ENCODE measurements at places on chromosomes 16 and 17.
A peak's percentile ranks its signal among the peaks of the same experiment; 100 is the strongest.

GRCh38 chr17:46925185-46925868 lies 2.4 kb downstream of the GOSR2 start:
- no peak for DNase-seq

- DNase-seq = no peak
Observed at GRCh38 chr17:33262266-33263123, 30.6 kb downstream of the ASIC2 start.

GRCh38 chr16:86580791-86581170 lies 2.4 kb downstream of the FOXL1 start:
- DNase-seq = no peak

DNA sequence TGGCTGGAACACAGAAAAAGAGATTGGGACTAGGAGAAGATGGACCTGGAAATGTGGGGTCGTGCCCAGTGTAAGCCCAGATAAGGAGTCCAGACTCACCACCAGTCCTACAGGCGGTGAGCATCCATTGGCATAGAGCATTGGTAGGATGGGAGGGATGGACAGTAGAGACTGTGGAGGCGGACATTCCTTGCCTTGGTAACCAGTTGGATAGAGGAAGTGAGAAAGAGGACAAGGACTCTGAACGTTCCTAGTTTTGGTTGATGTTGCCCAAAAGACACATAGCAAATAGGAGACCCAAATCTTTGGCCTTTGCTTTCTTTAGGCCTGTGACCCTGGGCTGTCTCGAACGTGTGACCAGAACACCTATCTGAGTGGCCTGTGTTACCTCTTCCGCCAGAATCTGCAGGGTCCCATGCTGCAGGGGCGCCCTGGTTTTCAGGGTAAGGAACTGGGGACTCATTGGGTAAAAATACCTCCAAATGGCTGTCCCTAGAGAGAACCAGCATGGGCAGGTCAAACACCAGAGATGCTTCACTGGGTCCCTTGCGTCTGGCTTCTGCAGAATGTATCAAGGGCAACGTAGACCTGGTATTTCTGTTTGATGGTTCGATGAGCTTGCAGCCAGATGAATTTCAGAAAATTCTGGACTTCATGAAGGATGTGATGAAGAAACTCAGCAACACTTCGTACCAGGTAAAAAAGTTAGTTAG lies 6.4 kb downstream of the ITGAL start:
- DNase-seq = no peak

GRCh38 chr17:27352448-27353032 lies 58.6 kb downstream of the WSB1 start:
- no peak for DNase-seq

GRCh38 chr17:65978871-65979270 lies 213.1 kb downstream of the CEP112 start:
- peak; percentile 36 for DNase-seq

DNA sequence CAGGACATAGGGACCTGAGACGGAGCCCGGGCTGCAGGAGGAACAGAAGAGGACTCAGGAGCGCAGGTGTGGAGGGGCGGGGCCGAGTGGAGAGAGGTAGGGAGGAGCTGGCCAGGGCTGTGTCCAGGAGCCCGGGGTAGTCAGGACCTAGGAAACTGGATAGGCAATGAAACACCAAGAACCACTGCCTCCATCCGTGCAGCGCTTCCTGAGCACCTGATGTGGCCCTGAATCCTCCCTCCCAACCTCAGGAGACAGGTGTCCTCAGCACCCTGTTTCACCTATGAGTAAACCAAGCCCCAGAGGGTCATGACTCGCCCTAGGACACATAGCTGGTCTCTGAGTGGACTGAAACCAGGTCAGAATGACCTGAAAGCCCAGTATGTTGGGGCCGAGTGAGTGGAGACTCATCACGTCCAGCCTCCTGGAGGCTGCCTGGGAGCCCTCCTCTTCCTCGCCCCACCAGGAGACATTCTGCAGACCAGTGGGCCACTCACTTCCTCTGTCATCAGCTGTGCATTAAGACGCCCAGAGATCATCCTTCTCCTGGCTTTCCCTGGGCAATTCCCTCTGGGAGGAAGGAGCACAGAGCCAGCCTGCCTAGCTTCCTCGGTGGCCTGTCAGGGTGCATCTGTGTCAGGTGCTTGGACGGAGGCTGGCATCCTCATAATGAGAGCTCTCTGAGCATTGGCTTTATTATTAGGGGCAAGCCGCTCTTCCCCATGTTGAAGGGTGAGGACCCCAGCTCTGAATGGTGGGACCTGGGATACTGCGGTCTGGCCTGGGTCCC lies 72.8 kb downstream of the SCNN1B start:
- no peak for DNase-seq

- DNase-seq = no peak
Observed at GRCh38 chr17:1047177-1047878, 50.4 kb downstream of the TIMM22 start.

DNA sequence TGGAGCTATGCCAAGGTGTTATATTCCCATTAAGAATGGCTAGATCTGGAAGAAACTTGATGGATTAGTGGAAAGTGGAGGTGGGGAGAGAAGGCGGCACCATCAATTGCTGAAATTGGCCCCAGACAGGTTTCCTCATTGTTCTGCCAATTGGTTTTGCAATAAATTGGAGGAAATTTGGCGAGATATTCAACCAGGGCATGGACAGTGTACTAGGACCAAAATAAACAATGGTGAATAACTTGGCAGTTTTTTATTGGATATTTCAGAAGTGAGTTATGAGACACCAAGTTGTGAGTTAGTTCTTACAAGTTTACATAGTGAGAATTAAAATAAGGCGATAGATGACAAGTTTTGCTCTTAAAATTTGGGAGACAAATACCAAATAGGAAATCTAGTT lies 41.1 kb upstream of the SOX9 start:
- no peak for DNase-seq

GRCh38 chr17:41308251-41308917 lies 725 bp downstream of the KRTAP16-1 start:
- peak; percentile 72 for DNase-seq

DNA sequence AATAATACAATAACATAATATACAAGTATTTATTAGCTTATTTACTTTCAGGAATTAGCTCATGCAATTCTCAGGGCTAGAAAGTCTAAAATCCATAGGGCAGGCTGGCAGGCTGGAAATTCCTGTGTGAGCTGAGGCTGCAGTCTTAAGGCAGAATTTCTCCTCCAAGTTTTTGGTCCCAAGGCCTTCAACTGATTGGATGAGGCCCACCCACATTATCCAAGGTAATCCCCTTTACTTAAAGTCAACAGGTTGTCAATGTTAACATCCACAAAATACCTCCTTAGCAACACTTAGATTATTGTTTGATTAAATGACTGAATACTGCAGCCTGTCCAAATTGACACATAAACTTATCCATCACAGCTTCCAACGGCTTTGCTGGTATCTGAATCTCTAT lies 32.9 kb upstream of the SOX9 start:
- no peak for DNase-seq

DNA sequence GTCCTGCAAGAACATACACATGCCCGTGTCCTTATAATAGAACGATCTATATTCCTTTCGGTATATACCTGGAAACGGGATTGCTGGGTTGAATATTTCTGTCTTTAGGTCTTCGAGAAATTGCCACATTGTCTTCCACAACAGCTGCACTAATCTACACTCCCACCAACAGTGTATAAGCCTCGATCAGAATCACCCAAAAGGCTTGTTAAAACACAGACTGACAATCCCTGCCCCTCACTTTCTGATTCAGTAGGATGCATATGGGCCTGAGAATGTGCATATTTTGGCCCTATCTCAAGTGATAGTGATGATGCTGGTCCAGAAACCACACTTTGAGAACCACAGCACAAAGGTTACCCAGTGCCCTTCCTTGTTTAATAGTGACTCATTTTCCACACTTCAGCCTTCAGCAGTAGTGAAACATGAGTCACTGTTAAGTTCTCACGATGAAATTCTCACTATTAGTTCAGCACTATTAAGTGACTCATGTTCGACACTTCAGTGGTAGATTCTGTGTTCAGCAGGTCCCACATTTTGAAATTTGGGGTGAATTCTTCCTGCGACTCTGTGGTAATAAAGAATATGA lies 215.6 kb downstream of the GRIN2A start:
- DNase-seq = no peak

GRCh38 chr17:21375757-21376080 lies 438 bp upstream of the KCNJ12 start:
- DNase-seq = no peak

DNA sequence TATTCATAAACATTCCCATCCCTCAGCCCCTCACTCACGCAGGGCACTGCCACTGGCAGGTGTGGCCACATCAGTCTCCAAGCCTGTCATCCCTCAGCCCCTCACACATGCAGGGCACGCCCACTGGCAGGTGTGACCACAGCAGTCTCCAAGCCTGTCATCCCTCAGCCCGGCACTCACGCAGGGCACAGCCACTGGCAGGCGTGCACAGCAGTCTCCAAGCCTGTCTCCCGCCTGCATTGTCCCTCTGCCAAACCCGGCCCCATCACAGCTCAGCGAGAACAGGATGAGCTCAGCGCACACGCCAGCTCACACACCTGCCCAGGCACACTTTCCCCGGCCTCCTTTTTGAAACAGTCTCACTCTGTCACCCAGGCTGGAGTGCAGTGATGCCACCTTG lies 11.4 kb upstream of the KREMEN2 start:
- DNase-seq = no peak

GRCh38 chr17:35627417-35627816 lies 40.3 kb downstream of the AP2B1 start:
- no peak for DNase-seq

DNA sequence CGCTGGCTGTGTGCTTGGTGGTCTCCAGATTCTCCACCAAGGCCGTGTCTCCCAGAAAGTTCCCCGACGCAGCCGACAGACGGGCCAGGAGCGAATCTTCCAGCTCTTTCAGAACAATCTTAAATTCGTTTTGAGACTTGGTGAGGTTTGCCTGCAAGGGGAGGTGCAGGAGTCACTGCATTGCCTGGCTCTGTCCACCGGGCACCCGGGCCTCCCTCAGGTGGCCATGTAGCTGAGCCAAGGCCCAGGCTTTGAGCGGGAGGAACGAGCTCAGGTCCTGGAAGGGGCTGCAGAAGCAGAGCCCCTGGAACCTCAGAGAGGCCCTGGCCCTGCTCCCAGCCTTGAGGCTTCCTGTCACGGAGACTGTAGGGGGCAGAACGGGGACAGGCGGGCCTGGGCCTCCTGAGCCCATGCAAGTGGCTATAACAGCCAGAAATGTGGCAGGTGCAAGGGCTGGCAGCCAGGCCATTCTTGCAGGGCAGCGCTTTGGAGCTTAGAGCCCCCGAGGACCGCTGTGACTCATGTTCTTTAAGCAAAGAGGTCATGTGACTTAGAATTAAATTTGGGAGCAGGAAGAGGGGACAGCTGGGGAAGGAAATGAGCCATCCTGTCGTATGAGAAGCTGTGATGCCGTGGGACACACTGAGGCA lies 72.4 kb downstream of the PGS1 start:
- DNase-seq = peak; percentile 75

DNA sequence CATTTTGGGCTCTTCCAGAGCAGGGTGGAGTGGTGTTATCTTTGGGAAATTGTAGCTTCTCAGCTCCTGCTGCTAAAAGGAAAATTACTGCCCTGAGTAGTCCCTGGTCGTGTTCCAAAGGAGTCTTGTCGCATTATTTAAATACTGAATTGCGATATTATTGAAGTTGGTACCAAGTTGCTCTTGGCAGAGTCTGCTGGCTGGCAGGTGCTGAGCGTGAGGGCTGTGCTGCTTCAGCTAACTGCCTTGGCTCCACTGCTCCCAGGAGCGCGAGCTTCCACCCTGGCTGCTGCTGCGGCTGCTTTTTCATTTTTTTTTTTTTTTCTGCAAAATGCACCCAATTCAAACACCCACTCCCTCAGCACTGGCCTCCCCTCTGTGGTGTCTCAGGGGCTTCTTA lies 289.8 kb downstream of the MAF start:
- peak; percentile 49 for DNase-seq

GRCh38 chr16:53781023-53781605 lies 77.2 kb downstream of the FTO start:
- DNase-seq = no peak

GRCh38 chr17:4903051-4903818 lies at the start of gene CHRNE:
TSS of gene CHRNE (minus strand) at chr17:4903098. CDS start at chr17:4903063, 35 bp downstream.
- DNase-seq = peak; percentile 77

- no peak for DNase-seq
Observed at GRCh38 chr16:69513180-69513966, 52.4 kb upstream of the NFAT5 start.

DNA sequence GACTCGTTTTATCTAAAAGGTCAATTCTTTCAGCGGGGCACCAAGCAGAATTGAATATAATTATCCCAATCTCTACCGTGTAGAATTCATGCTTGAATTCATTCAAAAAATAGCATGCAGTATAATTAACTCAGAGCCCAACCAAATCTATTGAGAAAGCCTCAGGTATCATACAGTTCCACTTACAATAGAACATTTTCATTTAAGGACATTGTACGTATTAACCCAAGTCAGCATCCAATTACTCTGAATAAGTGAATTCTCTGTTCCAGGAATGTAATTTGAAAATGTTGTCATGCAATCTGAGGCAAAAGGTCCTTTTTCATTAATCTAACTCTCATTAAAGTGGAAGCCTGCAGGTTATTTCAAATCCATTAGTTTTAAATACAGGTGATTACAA lies 78.5 kb downstream of the SALL1 start:
- DNase-seq = no peak

GRCh38 chr17:48478224-48479013 lies 48.4 kb upstream of the SKAP1 start:
- no peak for DNase-seq

DNA sequence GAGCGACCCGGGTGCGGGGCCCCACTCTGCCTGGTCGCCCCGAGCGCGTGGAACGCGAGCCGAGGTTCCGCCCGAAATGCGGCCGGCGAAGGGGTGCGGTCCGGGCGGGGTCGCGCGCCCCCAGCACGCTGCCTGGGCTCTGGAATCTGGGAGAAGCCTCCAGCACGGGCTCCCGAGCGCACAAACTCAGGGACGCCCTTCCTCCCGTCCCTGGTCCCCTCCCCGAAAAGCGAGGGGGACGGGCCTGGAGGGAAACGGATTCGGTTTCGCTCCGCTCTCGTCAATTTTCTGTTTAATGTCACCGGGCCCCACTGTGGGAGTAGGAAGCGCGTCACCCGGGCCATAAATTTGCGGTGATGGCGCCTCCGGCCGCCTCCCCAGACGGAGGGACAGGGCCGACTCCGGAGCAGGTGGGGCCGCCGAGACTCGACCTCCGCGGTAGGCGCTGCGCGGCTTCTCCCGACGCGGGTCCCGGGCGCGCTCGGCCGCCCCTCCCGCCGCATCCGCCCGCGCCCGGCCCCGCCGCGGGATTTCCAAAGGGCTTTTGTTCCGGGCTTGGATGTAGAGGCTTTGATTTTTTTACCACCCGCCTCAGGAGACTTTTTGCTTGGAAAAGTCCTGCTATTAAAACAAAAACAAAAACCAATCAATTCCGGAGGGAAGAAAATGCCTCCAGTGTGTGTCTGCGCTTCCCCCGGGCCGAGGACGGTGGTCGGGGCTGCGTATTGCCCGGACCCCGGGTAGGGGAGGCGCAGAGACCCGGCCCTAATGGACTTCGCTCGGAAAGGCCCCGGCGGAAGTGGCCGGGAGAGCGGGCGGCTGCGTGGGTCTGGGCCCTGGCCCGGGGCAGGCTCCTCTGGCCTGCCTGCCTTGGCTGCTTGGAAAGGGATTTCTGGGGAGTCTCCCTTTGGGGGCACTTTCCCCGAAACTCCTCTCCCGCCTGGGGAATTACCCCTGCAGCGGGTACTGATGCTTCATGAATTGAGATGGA lies 7.9 kb upstream of the BAHCC1 start:
- DNase-seq = no peak
